ENCODE measurements at places on chromosomes 5 and 9.

GRCh38 chr5:151081431-151082281 is 822 bp upstream of the TNIP1 start:
- DNase-seq, result no peak

DNA sequence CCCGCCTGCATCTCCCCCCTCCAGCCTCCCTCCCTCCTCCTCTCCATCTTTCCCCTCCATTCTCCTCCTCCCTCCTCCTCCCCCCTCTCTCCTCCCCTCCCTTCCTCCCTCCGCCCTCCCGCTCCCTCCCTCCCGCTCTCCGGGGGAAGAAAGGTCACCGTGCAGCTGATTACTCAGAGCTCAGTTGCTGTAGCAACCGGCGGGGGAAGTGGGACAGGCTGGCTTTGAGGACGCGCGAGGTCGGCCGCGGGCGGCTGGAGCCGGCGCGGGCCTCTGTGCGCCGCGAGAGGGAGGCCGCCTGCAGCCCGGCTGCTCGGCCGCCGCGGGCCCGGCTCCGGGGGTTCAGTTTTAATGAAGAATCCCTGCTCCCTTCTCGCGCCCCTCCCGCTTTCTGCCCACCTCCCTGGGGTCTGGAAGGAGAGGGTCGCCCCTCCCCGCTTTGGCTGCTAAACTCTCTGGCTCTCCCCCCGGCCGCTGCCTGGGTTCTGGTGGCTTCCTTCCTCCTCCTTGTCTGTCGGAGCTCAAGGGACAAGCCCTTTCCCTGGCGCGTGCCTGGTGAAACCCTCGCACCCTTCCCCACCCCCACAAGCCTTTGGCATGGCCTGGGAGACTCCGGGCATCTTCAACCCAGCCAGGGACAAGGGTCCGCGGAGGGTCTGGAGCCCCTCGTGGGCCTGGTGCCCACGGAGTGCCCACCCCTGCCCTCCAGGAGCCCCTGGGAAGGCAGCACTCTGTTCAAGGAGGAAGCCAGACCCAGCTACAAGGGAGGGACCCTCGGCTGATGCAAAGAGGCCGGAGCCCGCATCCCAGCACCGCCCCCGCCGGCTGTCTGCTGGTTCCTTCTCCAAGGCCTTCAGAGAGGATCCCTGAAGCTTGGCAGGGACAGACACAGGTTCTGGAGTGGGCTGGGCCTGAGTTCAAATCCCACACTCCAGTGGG is 160.3 kb downstream of the C9orf50 start:
- DNase-seq, result peak; percentile 98

GRCh38 chr9:100739208-100739607 is 161.3 kb downstream of the CAVIN4 start:
- no peak for DNase-seq

GRCh38 chr5:163635631-163636030 is 130.2 kb downstream of the MAT2B start:
- DNase-seq, result no peak

DNA sequence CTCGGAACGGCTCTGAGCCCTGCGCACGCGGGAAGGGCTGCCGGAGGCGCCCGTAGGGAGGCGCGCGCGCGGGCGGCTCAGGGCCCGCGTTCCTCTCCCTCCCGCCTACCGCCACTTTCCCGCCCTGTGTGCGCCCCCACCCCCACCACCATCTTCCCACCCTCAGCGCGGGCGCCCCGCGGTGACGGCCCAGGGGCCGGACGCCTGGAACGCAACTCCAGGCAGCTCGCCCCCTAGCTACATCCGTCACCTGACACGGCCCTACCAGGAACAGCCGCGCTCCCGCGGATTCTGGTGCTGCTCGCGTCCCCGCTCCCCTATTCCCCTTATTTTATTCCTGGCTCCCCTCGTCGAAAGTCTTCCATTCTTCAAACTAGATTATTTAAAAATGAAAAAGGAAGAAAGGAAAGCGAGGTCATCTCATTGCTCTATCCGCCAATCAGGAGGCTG is at the start of gene CDKN2B-AS1:
TSS of gene CDKN2B-AS1 (plus strand) at position 236 of the 450 bp plus-strand sequence.
- peak; percentile 74 for DNase-seq

DNA sequence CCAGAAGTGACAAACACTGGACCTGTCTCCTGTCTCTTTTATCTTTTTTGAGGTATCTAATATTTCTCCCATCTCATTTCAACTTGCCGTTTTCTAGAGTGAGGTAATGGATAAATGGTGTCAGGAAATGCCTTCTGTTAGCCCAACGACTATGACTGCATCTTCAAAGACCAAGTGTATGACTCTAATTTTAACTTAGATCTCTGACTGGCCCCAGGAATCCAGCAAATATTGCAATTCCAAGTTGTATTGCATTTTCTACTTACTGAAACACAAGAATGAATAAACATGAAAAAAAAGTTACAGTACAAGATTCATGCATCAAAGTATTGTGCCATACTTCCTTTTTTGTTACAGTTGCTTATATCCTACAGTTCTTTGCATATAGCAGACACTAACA is 26.3 kb downstream of the SLC28A3 start:
- DNase-seq, result no peak

GRCh38 chr5:174852143-174852542 is 127.8 kb downstream of the MSX2 start:
- DNase-seq, result no peak

- DNase-seq, result peak; percentile 36
Observed at GRCh38 chr5:143775258-143775657, 36.7 kb upstream of the HMHB1 start.

DNA sequence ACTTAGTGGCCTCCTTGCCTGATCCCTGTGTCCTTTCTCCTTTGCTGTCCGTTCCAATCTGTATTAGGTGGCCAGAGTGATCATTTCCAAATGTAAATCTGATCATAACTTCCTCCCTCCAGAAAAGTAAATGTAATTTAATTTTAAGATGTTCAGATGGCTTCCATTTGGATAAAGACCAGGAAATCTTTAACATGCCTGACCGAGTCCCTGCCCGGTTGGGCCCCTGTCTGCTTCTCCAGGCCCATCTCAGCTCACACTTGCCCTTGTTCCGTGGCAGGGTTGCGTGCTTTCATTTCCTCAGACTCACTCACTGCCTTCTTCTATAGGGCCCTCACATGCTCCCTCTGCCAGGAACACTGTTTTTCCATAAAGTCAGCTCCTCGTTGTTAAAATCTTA is 7.6 kb downstream of the MAP3K1 start:
- no peak for DNase-seq

- DNase-seq, result no peak
Observed at GRCh38 chr9:133763272-133764183, 25.4 kb upstream of the SARDH start.

GRCh38 chr9:6956879-6957278 is 199.1 kb downstream of the KDM4C start:
- no peak for DNase-seq

- DNase-seq, result peak; percentile 4
Observed at GRCh38 chr5:124546643-124547042, 199.8 kb downstream of the ZNF608 start.

DNA sequence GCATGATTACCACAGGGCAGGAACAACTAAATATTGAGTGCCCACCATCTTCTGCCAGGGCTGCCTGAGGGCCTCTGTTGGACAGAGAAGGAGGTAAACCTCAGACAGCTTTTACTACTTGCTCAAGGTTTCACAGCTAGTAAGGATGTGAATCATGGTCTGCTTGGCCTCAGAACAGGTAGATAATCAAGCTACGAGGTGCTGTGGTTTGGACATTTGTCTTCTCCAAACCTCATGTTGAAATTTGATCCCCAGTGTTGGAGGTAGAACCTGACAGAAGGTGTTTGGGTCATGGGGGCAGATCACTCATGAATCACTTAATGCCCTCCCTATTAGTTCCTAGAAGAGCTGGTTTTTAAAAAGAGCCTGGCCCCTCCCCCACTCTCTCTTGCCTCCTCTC is 541.2 kb upstream of the TRPC7 start:
- DNase-seq, result no peak

- peak; percentile 47 for DNase-seq
Observed at GRCh38 chr5:55603922-55604321, 69.2 kb upstream of the PLPP1 start.

All from GM03348 (cell line).